ENCODE measurements at places on chromosomes 6 and 20.
A peak's percentile ranks its signal among the peaks of the same experiment; 100 is the strongest.

GRCh38 chr20:24100370-24101011 lies 111.9 kb upstream of the GGTLC1 start:
- peak; percentile 83 for DNase-seq

DNA sequence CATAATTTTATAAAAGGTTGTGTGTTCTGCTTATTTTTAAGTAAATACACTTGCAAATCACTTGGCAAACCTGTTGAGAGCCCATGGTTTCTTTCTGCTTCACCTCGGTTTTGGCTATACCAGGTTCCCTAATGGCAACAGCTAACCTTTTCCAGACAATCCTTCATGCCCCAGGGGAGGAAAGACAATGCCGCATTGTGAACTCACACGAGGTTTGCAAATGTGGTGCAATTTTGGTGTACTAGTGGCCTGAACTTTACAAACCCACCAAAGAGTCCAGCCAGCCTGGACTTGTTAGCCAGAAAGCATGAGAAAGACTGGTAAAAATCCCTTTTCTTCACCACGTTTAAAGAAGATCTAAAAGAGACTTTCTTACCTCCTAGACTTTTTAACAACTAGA lies 84.8 kb upstream of the SOX4 start:
- no peak for DNase-seq

- no peak for DNase-seq
Observed at GRCh38 chr20:34578025-34578424, 19.5 kb downstream of the MAP1LC3A start.

GRCh38 chr20:18737140-18737539 lies 76.4 kb upstream of the SCP2D1 start:
- DNase-seq = no peak

DNA sequence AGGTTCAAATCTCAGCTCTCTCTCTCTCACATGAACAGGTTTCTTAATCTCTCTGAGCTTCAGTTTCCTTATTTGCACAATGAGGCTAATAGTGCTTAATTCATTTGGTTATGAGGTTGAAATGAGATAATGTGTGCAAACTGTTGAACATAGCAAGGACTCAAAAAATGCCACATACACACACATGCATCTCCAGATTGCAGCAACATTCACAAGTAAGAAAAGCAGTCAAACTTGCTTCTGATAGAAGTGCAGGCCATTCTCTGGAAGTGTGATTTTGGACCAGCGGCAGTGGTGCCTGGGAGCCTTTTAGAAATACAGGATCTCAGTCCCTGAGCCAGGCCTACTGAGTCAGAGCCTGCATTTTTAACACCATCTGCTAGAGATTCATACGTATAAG lies 25.7 kb downstream of the GSTA4 start:
- no peak for DNase-seq

- DNase-seq = no peak
Observed at GRCh38 chr6:21599051-21599696, 5.6 kb downstream of the SOX4 start.

DNA sequence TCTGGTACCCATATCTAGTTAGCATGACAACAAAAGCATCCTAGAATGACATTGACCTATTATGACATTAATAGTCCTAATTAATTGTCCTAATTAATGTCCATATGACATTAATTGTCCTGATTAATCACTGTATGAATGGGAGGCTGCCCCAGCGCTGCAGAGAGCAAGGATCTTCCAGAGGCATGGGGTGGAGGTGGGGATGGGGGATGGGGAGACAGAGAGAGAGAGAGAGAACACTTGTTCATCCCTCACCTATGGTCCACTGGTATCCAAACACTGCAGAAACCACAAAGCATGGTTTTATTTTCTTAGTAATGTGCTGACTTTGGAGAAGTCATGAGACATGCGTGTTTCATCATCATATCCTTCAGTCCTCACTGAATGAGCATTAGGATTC lies 235.1 kb downstream of the FNDC1 start:
- no peak for DNase-seq

DNA sequence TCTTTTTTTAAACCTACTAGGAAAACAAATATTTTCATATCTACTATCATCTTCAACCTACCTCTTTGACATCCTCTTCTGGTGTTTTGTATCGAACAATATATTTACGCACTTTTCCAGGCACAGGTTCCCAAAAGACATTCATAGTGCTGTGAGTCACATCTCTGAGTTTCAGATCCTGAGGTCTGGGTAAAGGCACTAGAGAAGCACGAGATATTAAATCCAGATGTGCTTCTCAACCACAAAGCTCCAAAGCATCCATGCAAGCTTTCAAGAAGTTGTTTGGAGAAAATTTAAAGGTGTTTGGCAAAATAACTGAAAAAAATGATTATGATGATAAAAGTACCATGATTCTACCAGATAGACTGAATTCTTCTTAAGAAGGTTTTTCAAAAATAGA lies 62.7 kb downstream of the COL12A1 start:
- DNase-seq = peak; percentile 39

DNA sequence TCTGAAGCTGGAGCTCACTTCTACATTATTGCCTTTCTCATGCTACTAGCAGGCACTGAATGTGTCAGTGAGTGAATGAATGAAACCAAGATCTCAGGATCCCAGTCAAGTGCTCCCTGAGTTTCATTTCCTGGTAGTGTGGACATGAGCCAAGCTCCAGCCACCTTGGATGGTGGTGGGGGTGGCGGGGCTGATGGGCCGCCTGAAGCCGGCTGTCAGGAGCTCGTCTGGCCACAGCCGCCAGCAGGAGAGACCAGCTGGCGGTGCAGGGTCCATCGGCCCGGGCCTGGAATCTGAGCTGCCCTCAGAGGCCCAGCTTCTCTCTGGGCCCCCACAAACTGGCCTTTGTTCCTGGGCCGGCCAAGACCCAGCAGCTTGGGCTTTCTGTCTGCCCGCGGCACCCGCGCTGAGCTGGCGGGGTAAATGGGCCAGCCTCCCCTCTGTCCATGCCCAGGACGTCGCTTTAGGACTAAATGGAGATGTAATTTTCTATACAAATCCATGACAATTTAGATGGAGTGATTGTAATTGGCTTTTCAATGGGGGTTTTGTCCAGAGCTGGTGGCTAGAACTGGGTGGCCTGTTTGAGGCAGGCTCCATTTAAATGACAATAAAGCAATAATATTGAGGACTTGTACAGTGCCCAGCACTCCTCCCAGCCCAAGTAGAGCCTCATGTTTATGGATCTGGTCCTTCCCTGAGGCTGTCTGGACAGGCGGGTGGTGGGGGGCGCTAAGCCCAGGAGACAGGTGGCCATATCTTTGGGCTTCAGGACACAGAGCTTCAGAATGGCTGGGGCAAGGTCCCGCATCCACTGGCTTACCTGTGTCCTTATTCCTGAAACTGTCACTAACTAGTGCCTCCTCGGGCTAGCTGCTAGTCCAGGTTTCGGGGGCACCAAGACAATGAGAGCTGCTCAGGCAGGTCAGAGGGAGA lies 43.5 kb downstream of the NOL4L start:
- no peak for DNase-seq

Measured in M059J (cell line).